ENCODE measurements at places on chromosomes 4 and X.

DNA sequence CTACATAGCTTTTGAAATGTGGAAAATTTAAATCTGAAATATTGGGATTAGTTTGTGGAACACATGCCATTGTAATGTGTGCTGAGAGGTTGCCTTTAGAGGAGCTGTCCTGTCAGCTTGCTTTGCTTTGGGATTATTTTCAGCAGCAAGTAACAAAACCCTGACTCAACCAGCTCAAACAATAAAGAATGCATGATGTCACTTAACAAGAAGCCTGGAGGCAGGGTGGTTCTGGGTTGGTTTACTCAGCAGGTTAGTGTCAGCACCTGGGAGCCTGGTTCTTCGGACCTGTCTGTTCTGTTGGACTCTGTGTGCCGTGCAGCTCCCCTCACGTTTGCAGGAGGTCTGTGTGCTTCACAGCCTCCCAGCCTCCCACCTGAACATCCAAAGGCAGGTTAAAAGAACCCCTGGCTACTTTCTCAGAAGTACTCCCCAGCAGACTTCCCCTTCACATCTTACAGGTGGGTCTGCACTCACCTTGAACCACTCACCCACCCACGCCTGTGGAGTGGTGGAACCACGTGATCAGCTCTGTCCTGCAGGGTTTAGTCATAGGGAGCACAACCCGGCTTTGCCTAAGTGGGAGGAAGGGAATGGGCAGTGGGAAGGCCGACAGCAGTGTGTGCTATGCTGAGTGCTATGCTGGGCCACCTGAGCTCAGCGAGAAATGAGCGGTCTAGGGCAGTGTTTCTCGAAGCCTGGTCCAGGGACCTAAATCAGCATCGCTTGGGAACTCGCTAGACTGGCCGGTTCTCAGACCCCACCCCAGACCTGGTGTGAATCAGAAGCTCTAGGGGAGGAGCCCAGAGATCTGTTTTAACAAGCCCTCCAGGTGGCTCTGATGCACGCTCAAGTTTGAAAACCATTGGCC lies 20.4 kb downstream of the TMEM131L start:
- no peak for DNase-seq

DNA sequence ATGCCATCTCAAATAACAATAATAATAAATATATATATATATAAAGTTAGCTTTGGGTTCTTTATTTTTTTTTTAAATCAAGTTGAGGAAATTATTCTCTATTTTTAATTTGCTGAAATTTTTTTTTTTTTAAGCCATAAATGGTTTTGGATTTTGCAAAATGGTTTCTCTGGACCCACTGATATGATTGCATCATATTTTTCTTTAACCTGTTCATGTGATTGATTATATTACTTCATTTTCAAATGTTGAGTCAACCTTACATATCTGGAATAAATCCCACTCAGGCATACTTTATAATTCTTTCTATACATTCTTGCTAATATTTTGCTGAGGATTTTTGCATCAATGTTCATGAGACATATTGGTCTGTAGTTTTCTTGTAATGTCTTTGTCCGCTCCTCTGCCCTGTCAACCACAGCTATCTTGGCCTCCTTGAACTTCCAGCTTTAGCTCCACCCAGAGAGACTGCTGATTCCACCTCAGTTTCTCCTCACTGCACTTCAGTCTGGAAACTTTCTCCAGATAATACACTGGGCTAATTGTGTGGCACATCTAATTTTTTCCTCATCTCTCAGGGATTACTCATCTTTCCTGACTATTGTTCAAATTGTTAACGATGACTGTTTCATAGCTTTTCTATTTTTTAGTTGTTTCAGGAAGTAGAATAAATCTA lies 160.9 kb upstream of the GIMD1 start:
- DNase-seq, result no peak

GRCh38 chr4:6395466-6396228 lies 76.8 kb downstream of the PPP2R2C start:
- DNase-seq, result no peak

- DNase-seq, result no peak
Observed at GRCh38 chr4:61152433-61152832, 47.7 kb upstream of the ADGRL3 start.

DNA sequence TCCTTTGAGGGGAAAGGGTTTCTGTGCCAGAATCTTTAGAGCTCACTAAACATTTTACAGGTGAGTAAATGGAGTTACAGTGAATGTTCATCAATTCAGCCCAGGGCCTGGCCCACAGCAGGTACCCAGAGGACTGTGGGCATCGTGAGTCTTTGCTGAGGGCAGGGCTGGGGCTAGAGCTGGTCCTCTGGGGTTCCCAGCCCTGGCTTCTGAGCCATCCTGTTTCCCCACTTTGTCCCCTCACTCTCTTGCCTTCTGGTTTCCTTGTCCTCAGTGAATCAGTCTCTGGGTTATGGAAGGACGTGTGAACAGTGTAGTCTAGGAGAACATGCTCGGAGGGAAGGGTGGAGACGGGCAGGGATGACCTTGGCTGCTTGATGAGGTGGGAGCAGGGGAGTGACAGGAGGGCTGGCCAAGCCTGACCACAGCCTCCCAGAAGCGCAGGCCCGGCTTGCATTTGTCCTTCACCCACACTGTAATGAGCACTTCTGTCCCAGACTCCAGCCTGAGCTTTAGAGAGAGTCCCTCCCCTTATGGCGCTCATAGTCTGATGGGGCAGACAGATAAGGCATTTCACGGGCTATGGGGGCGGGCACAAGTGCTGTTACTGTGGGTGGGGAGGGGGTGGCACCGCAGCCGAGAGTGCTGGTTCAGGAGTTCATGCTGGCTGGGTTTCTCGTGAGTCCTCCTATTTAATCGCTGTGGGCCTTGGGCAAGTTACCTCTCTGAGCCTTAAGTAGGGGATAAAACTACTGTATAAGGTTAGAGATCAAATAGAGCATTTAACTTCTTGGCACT lies 17.3 kb downstream of the TBC1D14 start:
- DNase-seq, result peak; percentile 44

GRCh38 chrX:114267142-114267541 lies 316.7 kb upstream of the HTR2C start:
- no peak for DNase-seq

GRCh38 chr4:72446353-72447055 lies 122.5 kb downstream of the ADAMTS3 start:
- no peak for DNase-seq

DNA sequence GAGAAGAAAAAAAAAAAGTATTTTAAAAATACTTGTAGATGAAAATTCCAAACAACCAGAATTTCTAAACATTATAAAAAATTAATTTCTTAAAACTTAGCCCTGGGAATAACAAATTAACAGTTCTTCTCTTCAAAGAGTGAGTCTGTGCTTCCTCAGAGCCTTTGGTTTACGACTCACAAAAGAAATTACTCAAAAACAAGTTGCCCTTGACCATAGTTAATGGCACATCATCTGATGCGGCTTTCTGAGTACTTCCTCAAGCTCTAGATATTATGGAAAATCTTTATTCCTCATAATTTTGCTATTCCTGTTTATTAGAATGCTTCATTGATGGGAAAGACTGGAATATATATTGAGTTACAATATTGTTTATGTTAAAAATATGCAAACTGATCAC lies 23.7 kb downstream of the TAPT1 start:
- no peak for DNase-seq

DNA sequence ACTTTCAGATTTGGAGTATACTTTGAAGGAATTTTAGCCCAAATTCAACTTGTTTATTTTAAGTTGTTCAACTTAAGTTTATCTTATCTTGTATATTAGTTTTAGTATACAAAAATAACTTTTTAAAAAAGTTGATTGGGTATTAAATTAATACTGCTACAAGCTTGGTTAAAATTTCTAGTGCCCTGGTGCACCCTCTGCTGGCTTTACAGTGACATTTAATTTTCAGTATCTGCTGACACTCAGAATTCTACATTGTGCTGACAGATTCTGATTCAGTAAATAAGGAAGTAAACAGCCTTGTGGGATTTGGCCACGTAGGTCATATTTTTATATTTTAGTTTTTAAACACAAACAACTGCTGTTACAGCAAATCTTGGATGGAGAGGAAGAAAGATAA lies 2.9 kb downstream of the EDA start:
- DNase-seq, result no peak

GRCh38 chrX:9368262-9368661 lies 96.6 kb upstream of the TBL1X start:
- DNase-seq, result no peak

DNA sequence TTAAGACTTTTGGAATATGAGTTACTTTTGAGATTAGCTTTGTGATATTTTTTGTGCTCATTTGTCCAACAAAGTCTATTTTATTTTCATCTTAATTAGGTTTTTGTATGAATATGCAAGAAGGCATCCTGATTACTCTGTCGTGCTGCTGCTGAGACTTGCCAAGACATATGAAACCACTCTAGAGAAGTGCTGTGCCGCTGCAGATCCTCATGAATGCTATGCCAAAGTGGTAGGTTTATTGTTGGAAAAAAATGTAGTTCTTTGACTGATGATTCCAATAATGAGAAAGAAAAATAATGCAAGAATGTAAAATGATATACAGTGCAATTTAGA lies 10.8 kb downstream of the ALB start:
- DNase-seq, result no peak

- DNase-seq, result no peak
Observed at GRCh38 chr4:168536448-168536847, 39.6 kb downstream of the PALLD start.

Data from stimulated activated CD8-positive, alpha-beta memory T cell treated with anti-CD3 and anti-CD28 coated beads, Interleukin-15, amount 100 ng/mL, for 1 hour (primary cell).